Stimulated activated memory B cell treated with anti-CD40 and anti-IgM and Interleukin-4, amounts not matched to agents 10 μg/mL and 1 μg/mL and 100 μg/mL, for 72 hours (primary cell): ENCODE measurements at places on chromosomes 11 and 22.

- ATAC-seq, result no peak
- H3K4me1 ChIP-seq, result peaks cover 15% of the 10 kb centered on the region
- H3K36me3 ChIP-seq, result no peaks in the 10 kb centered on the region
- no peak overlapping the region for H3K27ac ChIP-seq
- peaks cover 26% of the 10 kb centered on the region for H3K27me3 ChIP-seq
- no peak overlapping the region for H3K4me3 ChIP-seq
Observed at GRCh38 chr11:62046568-62047100, 77.2 kb upstream of the INCENP start.

DNA sequence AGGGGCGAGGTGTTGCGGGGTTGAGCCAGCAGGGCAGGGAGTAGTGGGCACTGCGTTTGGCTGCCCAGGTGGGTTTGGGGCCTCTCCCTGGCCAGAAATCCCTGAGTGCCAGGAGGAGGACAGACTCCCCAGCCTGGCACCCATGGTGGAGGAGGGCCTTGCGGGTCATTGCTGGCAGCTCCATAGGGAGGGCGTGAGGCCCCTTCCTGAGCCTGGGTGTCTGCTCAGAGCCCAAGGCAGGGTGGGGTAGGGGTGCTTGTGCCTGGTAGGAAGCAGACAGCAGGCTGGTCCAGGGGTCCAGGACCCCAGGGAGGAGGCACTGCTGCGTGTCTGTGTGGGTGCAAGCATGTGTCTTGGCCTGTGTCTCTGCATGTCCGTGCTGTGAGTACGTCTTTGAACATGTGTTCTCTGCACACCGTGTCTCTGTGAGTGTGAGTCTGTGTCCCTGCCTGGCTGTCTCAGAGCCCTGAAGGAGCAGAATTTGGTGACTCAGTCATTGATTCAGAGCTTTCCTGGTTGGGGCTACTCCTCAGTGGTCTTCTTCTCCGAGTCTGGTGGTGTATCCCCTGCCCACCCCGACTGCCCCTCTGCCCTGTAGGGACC lies 3.9 kb downstream of the TSPAN4 start:
- H3K4me1 ChIP-seq, result peaks cover 29% of the 10 kb centered on the region
- no peak overlapping the region for H3K4me3 ChIP-seq
- H3K27ac ChIP-seq, result no peak overlapping the region
- peaks cover 48% of the 10 kb centered on the region for H3K27me3 ChIP-seq
- no peaks in the 10 kb centered on the region for H3K36me3 ChIP-seq

GRCh38 chr22:32327066-32327465 lies 30.6 kb upstream of the RFPL3 start:
- H3K36me3 ChIP-seq, result no peaks in the 10 kb centered on the region
- peaks cover 17% of the 10 kb centered on the region for H3K27me3 ChIP-seq
- no peak for ATAC-seq
- H3K4me3 ChIP-seq, result no peak overlapping the region
- no peaks in the 10 kb centered on the region for H3K4me1 ChIP-seq
- H3K27ac ChIP-seq, result no peak overlapping the region

DNA sequence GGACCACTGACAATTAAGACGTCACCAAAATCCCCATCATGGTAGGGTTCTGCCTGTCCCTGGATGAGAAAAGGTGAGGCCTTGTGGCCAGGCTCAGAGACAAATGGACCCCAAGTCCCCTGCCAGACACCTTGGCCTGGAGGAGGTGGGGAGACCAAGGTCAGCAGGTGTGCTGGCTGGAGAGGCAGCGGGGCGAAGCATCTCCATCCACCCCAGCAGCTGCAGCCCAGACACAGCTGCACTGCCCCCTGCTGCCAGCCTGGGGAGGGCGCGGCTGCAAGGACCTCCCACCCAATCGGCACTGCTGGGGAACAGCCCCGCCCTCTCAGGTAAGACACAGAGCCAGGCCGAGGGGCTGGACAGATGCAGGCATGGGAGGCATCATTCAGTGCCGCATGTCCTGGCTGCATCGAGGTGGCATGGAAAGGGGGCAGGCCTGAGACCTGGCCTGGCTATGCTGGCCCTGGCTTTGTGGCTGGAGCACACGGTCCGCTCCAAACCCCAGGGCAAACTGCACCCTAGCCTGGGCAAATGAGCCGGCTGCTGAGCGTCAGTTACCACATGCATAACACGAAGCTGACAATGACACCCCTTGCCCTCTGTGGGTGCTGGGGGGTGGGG lies 12.2 kb upstream of the MFNG start:
- no peak overlapping the region for H3K27ac ChIP-seq
- peaks cover 87% of the 10 kb centered on the region for H3K27me3 ChIP-seq
- H3K36me3 ChIP-seq, result no peaks in the 10 kb centered on the region

DNA sequence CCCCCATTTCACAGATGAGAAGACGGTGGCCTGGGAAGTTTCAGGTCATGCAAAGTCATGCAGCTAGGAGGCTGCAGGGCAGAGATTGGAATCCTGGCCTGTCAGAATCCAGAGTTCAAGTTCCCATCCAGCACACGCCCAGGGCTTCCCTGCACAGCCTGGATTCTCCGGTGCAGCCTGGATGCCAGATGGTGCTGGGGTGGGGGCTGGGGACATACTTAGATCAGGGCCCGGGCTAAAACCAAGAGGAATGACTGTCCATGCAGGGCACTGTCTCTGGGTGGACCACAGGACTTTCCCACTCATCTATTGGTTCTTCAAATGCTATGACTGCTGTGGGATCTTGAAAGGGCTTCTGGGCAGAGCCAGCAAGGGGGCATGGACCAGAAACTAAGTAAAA lies 24.6 kb downstream of the LMO1 start:
- no peak for ATAC-seq
- H3K27me3 ChIP-seq, result peaks cover 23% of the 10 kb centered on the region
- peaks cover 13% of the 10 kb centered on the region for H3K4me1 ChIP-seq
- H3K4me3 ChIP-seq, result no peak overlapping the region
- H3K36me3 ChIP-seq, result no peaks in the 10 kb centered on the region

DNA sequence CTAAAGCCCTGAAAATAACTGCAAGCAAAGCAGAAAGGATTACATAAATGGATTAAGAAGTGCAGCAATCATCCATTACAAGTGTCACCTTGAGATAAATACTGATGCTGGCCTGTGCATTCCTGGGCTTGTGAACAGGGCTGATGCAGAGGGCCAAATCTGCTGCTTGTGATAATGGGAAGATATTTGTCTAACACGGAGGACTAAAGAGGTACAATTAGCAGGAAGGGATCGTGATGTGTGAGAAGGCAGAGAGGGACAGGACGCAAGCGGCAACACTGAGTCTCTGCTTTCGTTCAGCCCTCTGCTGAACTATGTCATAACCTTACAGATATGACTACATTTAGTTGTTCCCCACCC lies 107.7 kb upstream of the DDI1 start:
- no peak overlapping the region for H3K27ac ChIP-seq
- peaks cover 18% of the 10 kb centered on the region for H3K4me1 ChIP-seq
- H3K36me3 ChIP-seq, result no peaks in the 10 kb centered on the region
- no peaks in the 10 kb centered on the region for H3K27me3 ChIP-seq

- H3K36me3 ChIP-seq, result peaks cover 67% of the 10 kb centered on the region
- no peak overlapping the region for H3K4me3 ChIP-seq
- no peaks in the 10 kb centered on the region for H3K27me3 ChIP-seq
- ATAC-seq, result peak; percentile 74
- peak overlapping the region; percentile 68 for H3K27ac ChIP-seq
Observed at GRCh38 chr11:126318574-126319373, 14.9 kb downstream of the DCPS start.

- H3K36me3 ChIP-seq, result no peaks in the 10 kb centered on the region
- H3K27ac ChIP-seq, result no peak overlapping the region
- H3K4me3 ChIP-seq, result no peak overlapping the region
- no peak for ATAC-seq
Observed at GRCh38 chr11:62345861-62346260, 8.6 kb downstream of the ASRGL1 start.

- no peak for ATAC-seq
- H3K27ac ChIP-seq, result no peak overlapping the region
- H3K36me3 ChIP-seq, result peaks cover 60% of the 10 kb centered on the region
- H3K4me1 ChIP-seq, result peaks cover 14% of the 10 kb centered on the region
- no peak overlapping the region for H3K4me3 ChIP-seq
Observed at GRCh38 chr11:76361374-76361773, 19.6 kb downstream of the THAP12 start.

- H3K4me1 ChIP-seq, result no peaks in the 10 kb centered on the region
- no peak overlapping the region for H3K4me3 ChIP-seq
- H3K36me3 ChIP-seq, result no peaks in the 10 kb centered on the region
Observed at GRCh38 chr11:114284021-114284420, 12.2 kb upstream of the NNMT start.

GRCh38 chr11:17743808-17744119 lies 9.2 kb downstream of the KCNC1 start:
- no peak for ATAC-seq
- H3K36me3 ChIP-seq, result no peaks in the 10 kb centered on the region
- H3K27ac ChIP-seq, result no peak overlapping the region
- no peaks in the 10 kb centered on the region for H3K4me1 ChIP-seq

GRCh38 chr11:73325036-73325981 lies 17.2 kb downstream of the ARHGEF17 start:
- H3K4me3 ChIP-seq, result peak overlapping the region; percentile 25
- peaks cover 85% of the 10 kb centered on the region for H3K4me1 ChIP-seq
- H3K36me3 ChIP-seq, result peaks cover 44% of the 10 kb centered on the region
- H3K27me3 ChIP-seq, result no peaks in the 10 kb centered on the region

DNA sequence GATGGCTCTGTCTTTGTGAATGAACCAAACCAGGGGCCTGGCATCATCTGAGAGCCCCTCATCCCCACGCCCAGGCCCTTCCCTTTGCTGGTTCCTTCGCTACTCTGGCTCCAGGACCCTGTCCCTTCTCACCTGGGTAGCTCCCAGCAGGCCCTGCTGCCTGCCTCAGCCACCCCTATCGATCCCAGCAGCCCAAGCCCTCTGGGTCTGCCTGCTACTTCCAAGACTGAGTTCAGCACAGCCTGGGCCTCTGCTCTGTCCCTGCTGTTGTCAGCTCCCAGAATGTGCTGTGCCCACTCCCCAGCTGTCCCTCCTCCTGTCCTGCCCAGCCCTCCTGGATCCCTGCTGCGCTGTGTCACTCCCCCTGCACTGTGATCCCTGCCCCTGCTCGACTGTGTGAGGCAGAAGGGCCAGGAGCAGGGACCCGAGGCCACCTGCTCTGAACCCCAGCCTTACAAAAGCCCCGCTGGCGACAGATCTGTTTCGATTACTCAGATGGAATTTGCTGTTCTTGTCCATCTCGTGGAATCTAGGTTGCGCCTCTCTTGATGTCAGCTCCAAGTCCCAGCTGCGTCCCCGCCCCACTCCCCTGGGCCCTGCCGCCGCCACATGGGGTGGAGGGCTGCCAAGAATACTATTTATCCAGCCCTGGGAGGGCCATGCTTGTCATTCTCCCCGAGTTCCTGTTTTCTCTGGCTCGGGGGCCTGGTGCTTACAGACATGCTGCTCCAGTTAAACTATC lies 13.0 kb downstream of the MRPL21 start:
- ATAC-seq, result no peak
- H3K27ac ChIP-seq, result no peak overlapping the region

DNA sequence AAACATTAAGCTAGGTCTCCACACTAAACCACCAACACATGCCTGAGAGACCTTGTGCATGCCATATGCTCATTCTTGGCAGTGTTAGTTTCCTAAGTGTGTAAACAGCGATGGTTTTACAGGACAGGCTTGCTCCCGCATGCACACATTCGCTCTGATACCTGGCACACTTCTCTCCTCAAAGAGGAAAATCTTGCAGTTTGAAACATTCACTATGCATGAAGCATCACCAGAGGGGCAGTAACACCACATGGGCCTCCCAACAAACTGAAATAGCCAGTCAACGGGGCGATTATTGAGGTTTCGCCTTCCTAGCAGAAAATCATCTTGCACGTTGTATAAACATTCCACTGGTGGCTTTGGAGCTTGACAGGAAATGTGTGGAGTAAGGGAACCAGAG lies 52.6 kb downstream of the ABTB2 start:
- no peaks in the 10 kb centered on the region for H3K36me3 ChIP-seq
- H3K27ac ChIP-seq, result no peak overlapping the region
- ATAC-seq, result no peak

- H3K4me3 ChIP-seq, result no peak overlapping the region
- H3K27me3 ChIP-seq, result no peaks in the 10 kb centered on the region
- H3K36me3 ChIP-seq, result no peaks in the 10 kb centered on the region
- peaks cover 76% of the 10 kb centered on the region for H3K4me1 ChIP-seq
- ATAC-seq, result no peak
Observed at GRCh38 chr11:73173755-73174494, 31.8 kb upstream of the FCHSD2 start.

- peaks cover 31% of the 10 kb centered on the region for H3K27me3 ChIP-seq
- H3K4me3 ChIP-seq, result no peak overlapping the region
- ATAC-seq, result no peak
- no peak overlapping the region for H3K27ac ChIP-seq
Observed at GRCh38 chr11:79244241-79244772, 196.5 kb downstream of the TENM4 start.

DNA sequence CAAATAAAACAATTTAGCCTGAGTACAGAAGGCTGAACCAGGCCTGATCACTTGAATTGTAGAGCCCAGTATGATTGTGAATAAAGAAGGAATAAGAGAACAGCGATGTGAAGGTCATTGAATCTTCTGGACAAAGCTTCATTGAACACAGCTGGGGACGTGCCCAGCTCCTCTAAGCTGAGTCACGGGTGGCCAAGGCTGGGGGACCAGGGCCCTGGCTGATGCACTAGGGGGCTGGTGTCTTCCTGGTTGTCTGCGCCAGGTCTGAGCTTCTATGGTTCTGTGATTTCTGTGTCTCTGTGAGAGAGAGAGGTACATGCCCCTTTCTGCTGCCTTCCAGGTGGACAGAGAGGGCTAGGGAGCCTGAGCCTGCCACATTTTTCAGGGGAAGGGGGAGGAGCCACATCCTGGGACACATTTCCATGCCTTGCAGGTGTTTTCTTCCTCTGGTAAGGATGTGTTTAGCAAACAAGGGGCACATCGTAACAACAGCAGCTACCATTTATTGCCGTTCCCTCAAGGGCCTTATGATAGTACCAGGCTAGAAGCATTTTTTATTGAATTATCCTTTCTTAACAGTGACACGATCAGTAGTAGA lies 135.7 kb downstream of the C11orf91 start:
- no peaks in the 10 kb centered on the region for H3K36me3 ChIP-seq
- no peak overlapping the region for H3K27ac ChIP-seq
- peaks cover 7% of the 10 kb centered on the region for H3K27me3 ChIP-seq
- H3K4me1 ChIP-seq, result no peaks in the 10 kb centered on the region
- no peak overlapping the region for H3K4me3 ChIP-seq

- H3K27me3 ChIP-seq, result no peaks in the 10 kb centered on the region
- ATAC-seq, result no peak
- H3K27ac ChIP-seq, result no peak overlapping the region
- no peaks in the 10 kb centered on the region for H3K4me1 ChIP-seq
Observed at GRCh38 chr11:29008481-29008880, 900.3 kb downstream of the METTL15 start.

- no peak overlapping the region for H3K4me3 ChIP-seq
- H3K36me3 ChIP-seq, result no peaks in the 10 kb centered on the region
- peaks cover 35% of the 10 kb centered on the region for H3K27me3 ChIP-seq
- no peaks in the 10 kb centered on the region for H3K4me1 ChIP-seq
- H3K27ac ChIP-seq, result no peak overlapping the region
Observed at GRCh38 chr11:102208835-102209234, 98.6 kb downstream of the YAP1 start.

- no peaks in the 10 kb centered on the region for H3K27me3 ChIP-seq
- no peak overlapping the region for H3K4me3 ChIP-seq
- peaks cover 78% of the 10 kb centered on the region for H3K4me1 ChIP-seq
- H3K27ac ChIP-seq, result peak overlapping the region; percentile 75
- ATAC-seq, result no peak
Observed at GRCh38 chr11:73114835-73115220, 27.3 kb downstream of the FCHSD2 start.

- ATAC-seq, result no peak
- H3K27me3 ChIP-seq, result peaks cover 23% of the 10 kb centered on the region
- no peaks in the 10 kb centered on the region for H3K4me1 ChIP-seq
- no peak overlapping the region for H3K27ac ChIP-seq
- no peak overlapping the region for H3K4me3 ChIP-seq
- no peaks in the 10 kb centered on the region for H3K36me3 ChIP-seq
Observed at GRCh38 chr11:11401960-11402535, 49.0 kb upstream of the CSNK2A3 start.
